ENCODE measurements at places on chromosomes 5 and 9. TPM values are rescaled to one million over a fixed set of nuclear protein-coding genes. Genes with fewer than 3 reads are reported as not detected.

GKAP1 gene
- total RNA-seq = 21.3 TPM

GARIN3 gene
- total RNA-seq = not detected

IL3 gene
- not detected for total RNA-seq

ANGPTL2 gene
- 112 TPM for total RNA-seq

NIM1K gene
- total RNA-seq = 3.6 TPM

ERAP2 gene
- 8.6 TPM for total RNA-seq

TRIM14 gene
- 7.2 TPM for total RNA-seq

INSL4 gene
- total RNA-seq = not detected

EQTN gene
- total RNA-seq = not detected

PRKACG gene
- total RNA-seq = not detected

TAF11L5 gene
- total RNA-seq = not detected

OR1Q1 gene
- total RNA-seq = not detected

SLC6A7 gene
- total RNA-seq = not detected

PPP3R2 gene
- total RNA-seq = not detected

TAF11L10 gene
- total RNA-seq = not detected

CCDC183 gene
- not detected for total RNA-seq

PDE6A gene
- total RNA-seq = not detected

VAV2 gene
- total RNA-seq = 7.2 TPM

PTGES gene
- total RNA-seq = 6.8 TPM

EXOSC3 gene
- total RNA-seq = 42.4 TPM

ATOX1 gene
- total RNA-seq = 74.4 TPM

PAEP gene
- not detected for total RNA-seq

SSNA1 gene
- total RNA-seq = 39.6 TPM

LCN2 gene
- total RNA-seq = not detected

LTC4S gene
- total RNA-seq = 1.5 TPM

SLC36A3 gene
- not detected for total RNA-seq

ZNF883 gene
- 3.0 TPM for total RNA-seq

DMRT2 gene
- total RNA-seq = not detected

PCSK1 gene
- total RNA-seq = 1.8 TPM

SNCAIP gene
- total RNA-seq = 2.4 TPM

SPINK7 gene
- not detected for total RNA-seq

FAM81B gene
- total RNA-seq = not detected

TSSK1B gene
- total RNA-seq = not detected

WHRN gene
- 4.6 TPM for total RNA-seq

NFIB gene
- total RNA-seq = 56.0 TPM

SPACA9 gene
- 10.7 TPM for total RNA-seq

DROSHA gene
- 28.6 TPM for total RNA-seq

ANKRD20A1 gene
- 1.4 TPM for total RNA-seq

TNC gene
- total RNA-seq = 462 TPM

GCNT4 gene
- total RNA-seq = 1.4 TPM

All from sigmoid colon (tissue), 7 donors.